Cardiac septum (tissue), 1 donor: ENCODE measurements at places on chromosomes 12 and 14. TPM values are rescaled to one million over a fixed set of nuclear protein-coding genes. Genes with fewer than 3 reads are reported as not detected.

The SYT10 gene
- total RNA-seq: not detected

The NUAK1 gene
- 66.8 TPM for total RNA-seq

DNA sequence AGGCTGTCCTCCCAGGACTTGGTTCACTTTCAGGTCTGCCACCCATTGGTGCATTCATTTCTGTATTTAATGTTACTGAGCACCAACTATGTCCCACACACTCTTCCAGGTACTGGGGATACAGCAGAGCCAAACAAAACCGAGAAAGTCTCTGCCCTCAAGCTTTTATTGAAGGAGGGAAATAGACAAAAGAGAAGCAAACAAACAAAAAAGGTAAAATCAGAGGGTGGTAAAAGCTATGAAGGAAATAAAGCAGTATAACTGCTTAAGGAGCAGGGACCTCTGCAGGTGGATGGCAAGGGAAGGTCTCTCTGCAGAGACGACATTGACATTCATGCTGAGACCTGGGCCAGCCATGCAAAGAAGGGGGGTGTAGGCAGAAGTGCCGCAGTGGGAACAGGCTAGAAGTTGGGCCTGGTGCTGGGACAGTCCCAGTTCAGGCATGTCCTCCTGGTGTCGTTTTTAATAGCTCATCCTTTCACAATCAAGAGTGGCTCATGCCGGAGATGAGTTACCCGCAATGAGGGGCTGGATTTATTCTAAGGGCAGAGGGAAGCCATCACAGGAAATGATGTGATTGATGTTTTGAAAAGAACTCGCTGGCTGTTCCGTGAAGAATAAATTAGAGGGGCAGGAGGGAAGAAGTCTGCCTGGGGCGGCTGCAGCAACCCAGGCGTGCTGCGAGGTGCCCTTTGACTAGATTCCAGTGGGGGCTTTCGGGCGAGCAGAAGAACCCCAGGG is 72.8 kb downstream of the IRF2BPL start:
- no peak for DNase-seq

DNA sequence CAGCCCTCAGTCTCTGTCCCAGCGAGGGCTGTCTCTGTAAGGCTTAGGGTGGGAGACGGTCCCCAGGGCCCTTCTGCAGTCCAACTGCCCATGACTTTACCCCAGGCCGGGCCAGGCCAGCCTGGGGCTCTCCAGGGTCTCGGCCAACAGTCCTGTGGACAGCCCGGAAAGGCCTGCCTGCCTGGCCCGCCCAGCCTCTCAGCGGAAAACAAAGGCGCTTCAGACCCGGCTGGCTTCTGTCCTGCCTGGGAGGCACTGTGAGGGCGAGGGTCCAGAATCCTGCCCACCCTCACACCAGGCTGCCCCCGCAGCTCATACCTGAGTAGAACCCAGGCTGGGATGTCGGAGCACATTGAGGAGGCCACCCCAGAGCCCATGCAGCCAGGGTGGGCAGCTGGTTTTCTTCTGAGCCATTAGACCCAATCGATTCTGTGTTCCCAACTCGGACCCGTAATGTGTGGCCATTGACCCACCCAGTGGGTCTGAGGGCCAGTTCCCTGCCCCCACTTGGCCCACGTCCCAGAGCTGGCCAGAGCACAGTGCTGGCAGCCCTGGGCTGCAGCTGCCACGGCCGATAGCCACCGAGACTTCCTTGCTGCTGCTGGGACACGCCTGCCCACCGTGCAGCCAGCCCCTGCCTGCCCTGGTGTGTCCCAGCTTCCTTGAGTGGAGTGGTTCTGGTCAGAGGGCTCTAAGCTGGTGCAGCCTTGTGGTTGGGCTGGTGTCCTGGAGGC is 1.6 kb downstream of the CRIP2 start:
- DNase-seq: no peak

GRCh38 chr12:91579516-91580263 is 397.1 kb upstream of the DCN start:
- no peak for DNase-seq

DNA sequence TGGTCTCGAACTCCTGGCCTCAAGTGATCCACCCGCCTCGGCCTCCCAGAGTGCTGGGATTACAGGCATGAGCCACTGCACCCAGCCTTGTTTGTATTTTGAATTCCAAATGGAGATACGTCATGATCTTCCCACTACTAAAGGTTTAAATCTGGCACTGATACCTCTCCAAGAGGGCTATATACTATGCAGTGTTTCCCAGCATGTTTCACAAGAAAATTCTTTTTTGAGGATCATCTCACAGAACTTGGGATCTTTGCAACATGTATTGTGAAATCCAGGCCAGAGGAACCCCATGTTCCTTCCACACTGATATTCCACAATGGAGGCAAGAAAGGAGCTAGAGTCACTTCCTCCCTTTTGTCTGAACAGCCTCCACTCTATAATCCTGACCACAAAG is 112.7 kb downstream of the NT5DC3 start:
- DNase-seq: no peak

DNA sequence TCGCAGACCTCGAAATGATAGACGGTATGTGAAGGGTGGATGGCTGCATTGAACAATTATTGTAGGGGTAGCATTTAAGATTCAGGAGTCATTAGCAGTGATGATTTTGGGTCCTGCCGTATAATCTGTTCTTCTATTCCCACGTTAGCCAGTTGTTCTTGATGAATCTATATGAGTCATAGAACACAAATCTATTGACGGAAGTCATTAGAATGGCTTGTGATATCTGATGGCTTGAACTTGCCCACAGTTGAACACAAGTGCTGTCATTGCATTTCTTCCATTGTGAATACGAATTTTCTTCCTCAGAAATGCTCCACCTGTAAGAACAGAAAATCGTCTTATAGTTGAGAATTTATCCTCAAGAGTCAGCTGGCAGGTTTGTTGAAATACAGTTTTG is 1.9 kb downstream of the SRSF5 start:
- no peak for DNase-seq
